ENCODE measurements at places on chromosomes 16 and 17.

GRCh38 chr16:12024429-12024828 is 47.9 kb downstream of the SNX29 start:
- DNase-seq = no peak

- DNase-seq = no peak
Measured at GRCh38 chr16:69599731-69600130, 34.0 kb downstream of the NFAT5 start.

- DNase-seq = no peak
Measured at GRCh38 chr16:66948134-66948836, 12.8 kb upstream of the CES3 start.

DNA sequence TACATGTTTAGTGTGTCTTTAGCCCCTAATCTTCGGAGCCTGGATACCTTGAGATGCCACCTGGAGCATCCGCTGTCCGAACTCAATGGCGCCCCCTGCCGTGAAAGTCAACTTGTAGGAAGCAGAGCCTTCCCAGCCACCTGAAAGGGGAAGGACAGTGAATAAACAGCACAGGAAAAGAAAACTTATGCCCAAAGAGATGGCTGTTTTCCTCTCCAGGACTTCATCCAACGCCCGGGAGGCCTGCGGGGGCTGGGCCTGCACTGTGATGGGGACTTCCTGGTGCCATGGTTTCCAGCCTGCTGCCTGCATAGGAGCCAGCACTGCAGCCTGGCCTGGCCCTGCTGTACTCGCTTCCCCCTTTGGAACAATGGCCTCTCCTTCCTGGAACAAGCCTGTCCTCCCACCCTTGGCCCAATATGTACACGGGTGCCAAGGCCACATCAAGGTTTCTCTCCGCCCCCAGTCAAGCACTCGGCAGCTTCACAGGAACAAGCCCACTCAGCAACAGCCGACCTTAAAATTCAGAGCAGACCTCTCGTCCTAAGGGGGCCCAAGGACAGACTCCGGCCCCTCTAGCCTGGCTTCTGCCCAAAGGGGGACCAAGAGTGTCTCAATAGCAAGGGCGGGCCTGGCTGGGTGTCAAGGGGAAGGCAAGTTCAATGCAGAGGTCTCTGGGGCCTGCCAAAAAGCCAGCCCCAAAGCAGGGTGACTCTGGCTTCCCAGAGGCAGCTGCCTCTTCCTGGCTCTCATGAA is 4.5 kb upstream of the UNC13D start:
- peak; percentile 81 for DNase-seq

DNA sequence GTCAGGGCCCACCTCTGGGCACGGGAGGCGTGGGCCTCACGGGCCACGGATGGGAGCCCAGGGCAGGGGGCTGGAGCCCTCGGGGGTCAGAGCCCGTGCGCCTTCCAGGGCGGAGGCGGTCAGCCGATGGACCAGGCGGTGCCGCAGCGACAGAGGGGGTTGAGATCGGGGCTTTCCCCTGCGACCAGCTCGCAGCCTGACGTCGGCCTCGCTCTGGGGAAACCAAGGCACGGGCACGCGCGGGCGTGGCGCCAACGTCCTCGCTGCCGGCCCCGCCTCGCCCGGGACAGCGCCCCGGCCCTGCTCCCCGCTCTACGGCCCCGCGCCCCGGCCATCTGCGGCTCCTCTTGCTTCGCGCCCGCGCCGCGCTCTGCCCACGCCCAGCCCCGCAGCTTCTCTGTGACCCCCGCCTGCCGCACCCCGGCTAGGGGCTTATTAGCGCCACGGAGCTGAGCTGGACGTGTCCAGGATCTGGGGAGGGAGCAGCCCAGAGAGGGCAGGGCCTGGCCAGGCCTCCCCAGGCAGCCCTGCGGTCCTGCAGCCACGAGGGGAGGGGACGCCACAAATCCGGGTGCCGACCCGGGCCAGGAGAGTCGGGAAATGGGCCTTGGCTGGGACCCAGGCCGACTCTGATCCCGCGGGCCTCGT is 13.5 kb downstream of the ACTG1 start:
- DNase-seq = no peak

DNA sequence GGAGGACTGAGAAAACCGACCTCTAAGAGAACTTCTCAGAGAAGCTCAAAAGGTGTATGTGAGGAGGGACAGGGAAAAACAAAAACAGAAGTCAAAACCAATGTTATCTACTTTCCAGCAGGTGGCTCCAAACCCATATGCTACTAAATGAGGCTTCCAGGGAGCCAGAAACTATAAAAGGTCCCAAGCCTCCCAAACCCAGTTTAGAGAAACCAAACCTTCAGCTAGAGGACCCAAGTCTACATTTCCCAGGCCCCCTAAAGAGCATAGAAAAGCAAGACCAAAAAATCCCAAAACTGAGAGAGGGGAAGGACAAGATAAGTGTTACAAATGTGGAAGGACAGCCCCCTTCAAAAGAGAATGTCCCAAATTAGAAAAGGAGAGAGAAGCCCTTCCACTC is 3.7 kb downstream of the HPR start:
- no peak for DNase-seq

DNA sequence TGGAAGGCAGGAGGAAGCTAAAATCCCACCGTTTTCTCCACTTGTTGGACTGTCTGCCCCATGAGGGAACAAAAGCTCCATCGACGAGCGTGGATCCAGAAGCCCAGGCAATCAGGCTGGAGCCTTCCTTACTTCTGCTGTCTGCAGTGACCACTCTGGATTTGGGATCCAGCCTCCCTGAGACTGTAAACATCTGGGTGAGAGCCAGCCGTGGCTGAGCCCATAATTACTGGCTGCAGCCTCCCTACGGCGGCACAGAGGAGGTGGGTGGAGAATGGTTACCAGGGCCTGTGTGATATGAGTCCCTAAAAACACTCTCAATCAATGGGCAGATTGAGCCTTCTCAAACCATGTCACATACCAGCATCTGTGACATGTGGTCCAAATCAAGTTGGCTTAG is 158.2 kb downstream of the FOXL1 start:
- DNase-seq = no peak

GRCh38 chr17:82278786-82279391 is 5.4 kb upstream of the CSNK1D start:
- no peak for DNase-seq

- no peak for DNase-seq
Measured at GRCh38 chr17:51427856-51428255, 167.5 kb downstream of the UTP18 start.

DNA sequence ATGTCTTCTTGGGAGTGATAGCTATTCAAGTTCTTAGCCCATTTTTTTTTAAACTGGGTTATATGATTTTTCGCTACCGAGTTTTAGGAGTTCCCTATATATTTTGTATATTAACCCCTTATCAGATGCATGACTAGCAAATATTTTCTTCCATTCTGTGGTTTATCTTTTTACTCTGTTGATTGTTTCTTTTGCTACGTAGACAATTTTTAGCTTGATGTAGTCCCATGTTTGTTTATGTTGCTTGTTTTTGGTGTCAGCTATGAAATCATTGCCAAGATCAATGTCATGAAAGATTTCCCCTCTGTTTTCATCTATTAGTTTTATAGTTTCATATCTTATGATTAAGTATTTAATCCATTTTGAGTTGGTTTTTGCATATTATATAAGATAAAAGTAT is 480.5 kb downstream of the CDH11 start:
- DNase-seq = no peak

DNA sequence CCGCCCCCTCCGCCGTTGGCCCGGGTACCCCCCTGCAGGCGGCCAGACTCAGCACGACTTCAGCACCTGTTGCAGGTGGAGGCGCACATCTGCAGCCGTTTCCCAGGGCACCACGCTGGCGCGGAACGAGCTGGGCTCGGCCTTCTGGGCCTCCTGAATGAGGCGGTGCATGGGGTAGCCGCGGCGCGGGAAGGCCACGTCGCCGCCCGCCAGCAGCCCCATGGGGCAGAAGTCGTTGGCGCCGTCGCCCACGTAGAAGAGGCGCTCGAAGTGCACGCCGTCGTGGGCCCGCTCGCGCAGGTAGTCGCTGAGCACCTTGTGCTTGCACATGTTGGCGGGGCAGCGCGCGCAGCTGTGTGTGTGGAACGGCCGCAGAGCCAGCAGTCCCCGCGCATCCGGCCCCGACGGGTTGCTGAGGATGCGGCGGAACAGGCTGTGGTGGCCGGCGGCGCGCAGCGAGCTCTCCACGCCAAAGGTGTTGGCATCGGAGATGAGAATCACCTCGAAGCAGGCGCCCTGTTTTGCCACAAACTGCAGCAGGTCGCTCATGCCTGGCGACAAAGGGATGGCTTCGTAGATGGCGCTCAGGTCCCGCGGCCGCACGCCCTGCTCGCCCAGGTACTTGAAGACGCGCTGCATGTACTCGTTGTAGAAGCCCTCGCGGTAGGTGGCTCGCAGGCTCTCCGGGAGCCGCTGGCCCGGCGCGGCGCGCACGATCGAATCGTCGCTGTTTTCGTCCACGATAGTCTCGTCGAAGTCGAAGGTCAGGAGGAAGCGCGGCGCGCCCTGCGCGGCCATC is 6.2 kb downstream of the PHOSPHO1 start:
- peak; percentile 6 for DNase-seq

GRCh38 chr17:42744283-42744805 is 496 bp downstream of the EZH1 start:
- DNase-seq = peak; percentile 47

DNA sequence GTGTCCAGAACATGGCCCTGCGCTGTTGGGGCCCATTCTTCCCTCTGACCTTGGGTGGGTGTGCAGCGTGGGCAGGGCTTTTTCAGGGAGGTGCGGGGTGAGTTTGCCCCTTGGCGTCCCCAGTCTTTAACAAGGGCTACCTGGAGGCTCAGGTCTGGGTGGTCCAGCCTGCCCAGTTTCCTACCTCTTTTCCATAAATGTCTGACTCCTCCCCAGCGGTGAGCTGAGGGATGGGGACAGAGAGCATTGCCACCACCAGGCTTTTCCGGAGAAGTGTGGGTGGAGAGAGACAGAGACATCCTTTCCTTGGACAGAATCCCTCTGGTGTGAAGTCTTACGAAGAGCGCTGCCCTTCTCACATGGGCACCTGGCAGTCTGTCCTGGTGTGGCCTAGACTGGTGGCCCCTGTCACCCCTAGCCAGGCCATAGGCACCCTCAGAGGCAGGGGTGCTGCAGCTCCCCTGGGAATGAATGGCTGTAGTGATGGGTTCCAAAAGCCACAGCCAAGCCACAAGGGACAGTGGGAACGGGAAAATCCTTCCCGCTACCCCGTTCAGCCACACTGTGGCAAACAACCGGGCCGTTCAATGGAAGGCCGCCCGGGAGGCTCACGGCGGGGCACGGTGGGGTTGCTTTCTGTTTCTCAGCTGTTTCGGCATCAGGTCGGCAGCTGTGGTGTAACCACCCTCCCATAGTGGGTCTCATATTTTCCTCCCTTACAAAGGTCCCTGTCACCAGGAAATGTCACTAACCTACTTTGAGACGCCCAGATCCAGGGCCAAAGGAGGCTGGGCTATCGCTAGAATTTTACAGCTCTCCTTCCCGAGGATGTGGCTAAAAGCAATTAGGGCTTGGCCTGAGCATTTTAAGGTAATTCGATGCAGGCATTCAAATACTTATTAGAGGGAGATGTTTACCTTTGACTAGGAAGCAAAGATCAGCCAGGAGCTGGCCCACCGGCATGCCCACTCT is 61.9 kb upstream of the GSE1 start:
- no peak for DNase-seq

DNA sequence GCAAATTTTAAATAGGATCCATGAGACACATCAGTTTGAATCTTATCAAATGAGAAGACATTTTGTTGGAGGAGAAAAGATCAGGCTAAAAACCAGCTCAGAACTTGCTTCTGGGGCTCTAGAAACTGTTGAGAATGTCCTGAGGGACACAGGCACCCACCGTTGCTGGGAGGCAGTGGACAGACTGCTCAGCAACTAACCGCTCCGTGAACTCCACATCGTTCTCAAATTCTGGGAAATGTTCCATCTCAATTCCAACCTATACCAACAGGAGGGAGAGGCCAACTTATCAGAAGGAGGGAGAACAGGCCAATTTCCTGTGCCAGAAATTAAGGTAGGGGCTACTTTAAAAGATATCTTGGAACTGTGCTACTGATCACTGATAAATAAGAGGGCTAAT is 8.3 kb downstream of the TAT start:
- DNase-seq = no peak

DNA sequence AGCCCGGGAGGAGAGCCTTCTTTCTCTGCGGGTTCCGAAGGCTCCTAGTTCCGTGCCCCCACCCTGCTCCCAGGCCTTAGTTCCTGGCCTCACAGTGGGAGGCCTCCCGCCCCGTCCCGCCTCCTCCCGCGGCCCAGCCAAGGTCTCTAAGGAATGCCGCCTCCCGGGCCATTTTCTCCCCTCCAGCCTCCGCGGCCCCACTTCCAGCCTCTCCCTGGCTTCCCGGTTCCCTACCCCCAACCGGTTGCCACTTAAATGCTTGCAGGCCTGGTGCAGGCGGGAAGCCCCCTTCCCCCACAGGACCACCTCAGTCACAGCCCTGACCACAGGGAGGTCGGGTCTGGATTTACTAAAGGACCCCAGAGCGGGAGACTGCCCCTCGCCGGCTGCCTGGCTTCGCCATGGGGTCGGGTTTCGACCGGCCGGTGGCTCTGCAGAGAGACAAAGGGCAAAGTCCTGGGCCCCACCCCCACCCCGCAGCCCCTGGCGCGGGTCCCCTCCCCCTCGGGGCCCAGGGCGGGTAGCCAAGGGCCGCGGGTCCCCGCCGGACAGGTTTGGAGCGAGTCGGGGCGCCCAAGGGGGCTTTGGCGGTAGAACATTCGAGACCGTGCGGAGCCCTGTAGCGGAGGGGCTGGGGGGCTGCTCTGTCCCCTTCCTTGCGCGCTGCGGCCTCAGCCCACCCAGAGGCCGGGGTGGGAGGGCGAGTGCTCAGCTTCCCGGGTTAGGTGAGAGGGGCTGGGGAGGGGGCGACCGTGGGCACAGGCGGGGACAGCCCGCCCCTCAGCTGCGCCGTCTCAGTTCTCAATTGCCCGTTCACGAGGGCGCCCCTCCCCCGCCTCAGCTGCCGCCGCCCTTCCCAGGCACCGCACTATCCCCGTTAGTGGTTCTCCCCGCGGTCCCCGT is 16.4 kb downstream of the IGF2BP1 start:
- no peak for DNase-seq

DNA sequence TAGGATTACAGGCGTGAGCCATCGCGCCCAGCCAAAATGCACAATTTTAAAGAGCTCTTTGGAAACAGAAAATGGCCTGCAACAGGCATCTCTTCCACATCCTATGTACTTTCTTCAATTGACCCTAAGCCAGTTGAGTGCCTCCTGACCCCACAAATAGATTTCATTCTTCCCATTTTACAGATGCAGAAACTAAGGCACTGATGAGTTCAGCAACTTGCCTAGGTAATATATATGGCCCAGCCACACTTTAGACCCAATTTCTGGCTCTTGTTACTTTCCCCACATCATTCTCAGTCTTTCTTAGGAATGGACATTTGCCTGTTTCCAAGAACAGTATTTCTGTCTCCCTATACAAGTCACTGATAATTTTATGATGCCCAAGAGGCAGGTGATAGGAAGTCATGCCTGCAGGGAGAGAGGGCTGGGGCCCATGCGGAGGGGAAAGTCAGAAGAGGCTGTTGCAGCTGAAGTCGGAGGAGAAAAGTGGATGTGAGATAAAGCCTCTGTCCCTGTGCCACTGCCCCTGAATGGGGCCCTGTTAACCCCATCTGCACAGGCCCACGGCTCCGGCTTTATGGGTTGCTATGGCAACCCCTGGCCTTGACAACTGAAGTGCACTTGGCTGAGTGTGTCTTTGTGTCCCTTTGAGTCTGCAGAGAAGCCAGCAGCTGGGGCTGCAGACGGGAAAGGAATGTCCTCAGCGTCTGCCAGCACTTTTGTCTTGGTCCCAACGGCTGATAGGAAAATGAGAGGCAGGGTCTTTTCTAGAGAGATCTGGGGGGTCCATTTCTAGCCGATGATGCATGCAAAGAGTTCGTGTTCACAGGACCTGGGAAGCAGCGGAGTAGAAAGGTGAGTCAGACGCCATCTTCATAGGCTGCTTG is 45.9 kb downstream of the ABAT start:
- peak; percentile 21 for DNase-seq

Measured in amygdala (tissue), 56 donors.